ENCODE measurements at places on chromosomes 6 and 20.

GRCh38 chr6:51814418-51814817 lies 273.0 kb downstream of the PKHD1 start:
- DNase-seq: no peak

GRCh38 chr6:72579865-72580264 lies 42.0 kb upstream of the KCNQ5 start:
- no peak for DNase-seq

DNA sequence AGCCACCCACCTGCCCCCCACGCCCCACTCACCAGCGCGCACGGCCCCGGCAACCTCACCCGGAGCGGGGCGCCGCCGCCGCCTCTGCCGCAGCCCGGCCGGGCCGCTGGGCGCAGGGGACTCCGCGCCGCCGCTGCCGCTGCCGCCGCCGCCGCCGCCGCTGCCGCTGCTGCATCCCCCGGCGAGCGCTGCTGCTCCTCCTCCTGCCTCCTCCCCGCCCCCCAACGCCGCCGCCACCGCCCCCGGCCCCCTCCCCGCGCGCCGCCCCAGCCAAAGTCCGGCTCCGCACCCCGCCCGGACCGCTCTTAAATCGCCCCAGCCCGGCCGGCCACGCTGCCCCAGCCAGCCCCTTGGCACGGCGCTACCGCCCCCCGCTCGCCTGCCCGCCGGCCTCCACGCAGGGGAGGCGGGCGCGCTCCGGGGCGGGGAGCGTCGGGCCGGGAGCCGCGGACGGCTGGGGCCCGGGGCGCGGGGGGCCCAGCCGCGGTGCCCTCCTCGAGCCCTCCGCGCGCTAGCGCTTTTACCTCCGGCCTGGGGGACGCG lies at the start of gene SULF2:
Gene SULF2 (minus strand): TSS at position 171 of the 543 bp plus-strand sequence. CDS start 28,118 bp downstream, outside the sequence.
- DNase-seq: no peak

DNA sequence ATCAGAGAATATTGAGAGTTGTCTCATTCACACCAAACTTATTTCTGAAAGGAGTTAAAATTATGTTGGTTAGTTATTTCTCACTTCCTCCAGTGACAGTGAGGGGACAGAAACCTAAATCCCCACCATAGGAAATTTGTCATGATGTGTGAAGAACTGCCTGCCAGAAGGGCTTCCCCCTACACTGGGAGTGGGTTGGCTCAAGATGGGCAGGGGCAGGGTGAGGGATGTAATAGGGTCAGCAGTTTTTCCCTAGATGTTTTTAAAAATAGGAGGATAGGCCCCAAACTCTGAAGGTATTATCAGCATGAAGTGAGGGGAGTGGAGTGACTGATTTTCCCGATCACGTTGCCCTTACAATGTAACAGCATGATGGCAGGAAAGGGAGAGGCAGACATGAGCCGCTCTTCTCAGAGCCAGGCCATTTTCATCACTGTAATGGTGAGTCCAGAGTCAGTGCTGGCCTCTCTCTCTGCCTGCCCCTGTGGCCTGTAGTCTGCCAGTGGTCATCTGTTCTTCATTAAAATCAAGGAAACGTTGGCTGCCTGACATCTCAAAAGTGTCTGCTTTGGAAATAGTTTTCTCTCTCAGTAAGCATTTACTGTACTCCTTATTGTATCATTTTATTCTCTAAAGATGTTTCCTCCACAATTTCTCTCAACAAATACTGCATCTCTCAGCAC lies 59.8 kb upstream of the SYNJ2 start:
- no peak for DNase-seq

DNA sequence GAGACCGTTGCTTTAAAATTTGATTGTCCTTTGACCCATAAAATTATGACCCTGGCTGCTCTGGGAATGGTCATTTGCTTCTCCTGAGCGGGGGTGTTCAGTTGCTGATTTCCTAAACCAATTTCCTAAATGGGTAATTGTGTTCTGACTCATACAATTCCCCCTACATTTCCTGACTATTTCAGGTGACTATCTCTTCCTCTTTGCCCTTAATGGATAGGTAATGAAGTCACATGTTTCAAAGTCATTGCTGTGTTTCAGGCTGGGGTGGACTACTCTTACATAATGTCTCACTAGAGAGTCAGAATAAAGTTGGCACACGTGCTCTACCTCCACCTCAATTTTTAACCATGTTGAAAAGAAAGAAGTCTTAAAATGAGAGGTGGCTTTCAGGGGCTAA lies 109.8 kb downstream of the DOK5 start:
- no peak for DNase-seq

DNA sequence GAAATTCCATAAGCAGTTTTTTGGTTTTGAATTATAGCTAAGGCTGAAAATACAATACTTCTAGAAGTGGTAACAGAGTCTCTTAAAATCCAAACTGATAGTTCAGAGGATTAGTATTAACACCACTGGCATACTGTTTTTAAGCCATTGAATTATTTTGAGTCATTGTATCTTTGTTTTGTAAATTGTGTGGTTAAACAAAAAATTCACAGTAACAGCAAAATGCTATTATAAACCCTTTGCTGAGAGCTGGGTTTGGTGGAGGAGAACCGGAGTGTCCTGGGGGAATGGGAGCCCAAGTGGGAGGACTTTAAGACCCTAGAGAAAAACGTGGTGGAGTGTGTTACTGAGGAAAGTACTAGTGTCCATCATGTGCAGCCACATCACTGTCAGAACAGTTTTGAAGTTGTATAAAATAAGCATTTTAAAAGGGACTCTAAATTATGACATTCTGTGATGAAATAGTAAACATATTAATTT lies 125.1 kb downstream of the LRRC1 start:
- no peak for DNase-seq

DNA sequence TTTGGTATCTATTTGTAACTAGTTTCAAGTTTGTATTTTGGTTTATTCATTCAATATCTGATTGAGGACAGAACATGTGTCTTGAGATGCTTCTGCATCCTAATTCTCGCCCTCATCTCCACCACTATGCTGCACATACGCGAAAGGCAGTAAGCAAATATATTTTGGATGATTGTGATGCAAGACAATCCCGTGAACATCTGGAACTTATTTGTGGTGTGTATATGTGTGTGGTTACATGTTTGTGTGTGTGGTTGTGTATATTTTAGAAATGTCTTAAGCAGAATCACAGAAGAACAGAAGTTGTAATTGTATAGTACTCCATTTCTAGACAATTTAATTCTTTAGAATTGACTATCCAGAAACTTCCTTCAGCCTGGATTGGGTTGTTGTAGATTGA lies 35.1 kb upstream of the RNF144B start:
- DNase-seq: no peak

- DNase-seq: no peak
Observed at GRCh38 chr6:119172824-119173223, 94.4 kb upstream of the FAM184A start.

GRCh38 chr6:164924674-164925073 lies 384.7 kb downstream of the C6orf118 start:
- no peak for DNase-seq

DNA sequence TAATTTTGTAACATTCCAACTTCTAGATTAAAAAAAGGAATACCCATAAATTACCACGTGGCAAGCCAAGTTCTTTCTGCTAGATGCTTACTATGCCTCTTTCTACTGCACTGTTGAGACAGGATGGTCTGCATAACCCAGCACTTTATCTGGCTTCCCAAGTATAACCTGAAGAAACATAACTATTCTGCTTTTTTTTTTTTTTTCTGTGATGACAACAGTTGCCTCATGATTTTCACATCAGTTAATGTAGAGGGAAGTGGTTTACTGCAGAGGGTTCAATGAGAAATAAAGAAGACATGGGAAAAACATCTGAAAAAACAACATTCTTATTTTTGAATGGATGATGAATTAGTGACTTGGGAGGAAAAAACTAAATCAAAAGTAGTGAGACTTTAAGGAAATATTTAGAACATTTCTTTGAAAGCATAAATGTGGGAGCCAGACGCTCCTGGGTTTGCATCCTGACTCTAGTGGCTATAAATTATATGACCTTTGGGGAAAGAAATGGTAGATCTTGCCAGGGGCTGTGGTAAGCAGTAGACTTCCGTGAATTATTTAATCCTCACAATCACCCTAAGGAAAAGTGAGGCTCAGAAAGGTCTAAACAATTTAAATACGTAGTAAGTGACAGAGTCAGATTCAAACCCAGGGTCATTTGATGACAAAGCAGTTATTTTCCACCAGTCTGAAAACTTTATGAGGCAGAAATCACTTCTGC lies 230.7 kb downstream of the PHACTR1 start:
- no peak for DNase-seq

DNA sequence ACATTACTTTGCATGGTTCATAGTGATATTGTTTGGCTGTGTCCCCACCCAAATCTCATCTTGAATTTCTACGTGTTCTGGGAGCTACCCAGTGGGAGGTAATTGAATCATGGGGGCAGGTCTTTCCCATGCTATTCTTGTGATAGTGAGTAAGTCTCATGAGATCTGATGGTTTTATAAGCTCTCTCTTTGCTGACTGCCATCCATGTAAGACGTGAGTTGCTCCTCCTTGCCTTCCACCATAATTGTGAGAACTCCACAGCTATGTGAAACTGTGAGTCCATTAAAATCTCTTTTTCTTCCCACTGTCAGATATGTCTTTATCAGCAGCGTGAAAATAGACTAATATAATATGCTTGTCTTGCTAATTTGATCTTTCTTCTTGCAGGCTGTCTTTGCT lies 200.4 kb upstream of the NOX3 start:
- DNase-seq: no peak

DNA sequence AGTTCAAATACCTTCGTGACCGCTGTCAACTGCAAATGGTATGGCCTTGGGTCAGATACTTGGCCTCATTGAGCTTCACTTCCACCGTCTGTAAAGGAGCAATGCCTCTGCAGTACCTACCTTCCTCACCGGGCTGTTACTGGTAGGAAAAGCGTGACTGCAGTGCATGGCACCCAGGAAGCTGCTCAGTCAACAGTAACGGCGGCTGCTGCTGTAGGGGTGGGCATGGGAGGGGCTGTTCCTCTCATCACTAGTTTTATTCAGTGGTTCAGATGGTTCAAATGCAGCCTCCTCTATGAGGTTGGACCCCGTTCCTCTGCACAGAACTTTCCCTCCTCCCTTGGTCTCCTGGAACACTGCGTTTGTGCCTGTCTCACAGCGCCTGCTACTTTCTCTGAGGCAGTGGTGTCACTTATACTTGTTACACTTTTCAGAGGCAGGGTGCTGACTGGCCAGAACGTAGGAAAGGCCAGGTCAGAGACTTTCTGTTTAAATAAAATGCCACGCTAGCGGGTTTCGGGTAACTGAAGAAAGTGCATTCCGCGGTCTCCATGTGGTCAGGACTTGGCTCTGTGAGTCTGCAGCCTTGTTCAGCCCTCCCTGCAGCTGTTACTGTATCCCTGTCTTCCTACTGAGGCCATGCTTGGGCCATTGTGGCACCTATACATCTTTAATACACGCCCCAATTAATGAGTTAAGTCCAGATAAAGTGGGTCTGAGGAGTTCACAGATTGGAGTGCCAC lies 279.6 kb downstream of the NRN1 start:
- DNase-seq: no peak

DNA sequence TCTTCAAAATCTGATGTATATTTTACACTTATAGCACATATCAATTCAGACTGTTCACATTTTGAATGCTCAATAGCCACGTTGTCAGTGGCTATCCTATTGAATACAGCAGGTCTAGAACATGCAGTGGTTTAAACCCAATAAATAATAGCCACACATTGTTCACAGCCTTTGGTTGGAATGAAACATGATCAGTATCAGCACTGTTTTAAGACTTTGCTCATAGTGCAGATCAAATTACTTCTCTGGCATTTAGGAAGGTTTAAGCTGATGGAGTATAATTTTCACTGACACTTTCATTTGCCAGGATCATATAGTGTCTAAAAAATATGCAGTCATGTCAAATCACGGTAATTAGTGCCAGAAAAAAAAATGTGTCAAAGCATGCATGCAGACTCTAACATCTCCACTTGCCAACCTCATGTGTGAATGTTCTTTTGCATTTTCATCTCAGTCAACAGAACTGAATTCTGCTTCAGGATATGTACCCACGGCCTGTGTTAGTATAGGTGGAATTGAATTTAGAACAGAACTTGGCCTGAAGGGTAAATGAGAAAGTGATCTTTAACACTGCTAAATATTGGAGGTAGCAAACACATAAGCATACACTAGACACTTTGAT lies 184.1 kb downstream of the SLC24A3 start:
- no peak for DNase-seq

- DNase-seq: no peak
Observed at GRCh38 chr6:122246906-122247658, 152.4 kb upstream of the HSF2 start.

- DNase-seq: no peak
Observed at GRCh38 chr6:44271914-44272313, 1.7 kb downstream of the TMEM151B start.

DNA sequence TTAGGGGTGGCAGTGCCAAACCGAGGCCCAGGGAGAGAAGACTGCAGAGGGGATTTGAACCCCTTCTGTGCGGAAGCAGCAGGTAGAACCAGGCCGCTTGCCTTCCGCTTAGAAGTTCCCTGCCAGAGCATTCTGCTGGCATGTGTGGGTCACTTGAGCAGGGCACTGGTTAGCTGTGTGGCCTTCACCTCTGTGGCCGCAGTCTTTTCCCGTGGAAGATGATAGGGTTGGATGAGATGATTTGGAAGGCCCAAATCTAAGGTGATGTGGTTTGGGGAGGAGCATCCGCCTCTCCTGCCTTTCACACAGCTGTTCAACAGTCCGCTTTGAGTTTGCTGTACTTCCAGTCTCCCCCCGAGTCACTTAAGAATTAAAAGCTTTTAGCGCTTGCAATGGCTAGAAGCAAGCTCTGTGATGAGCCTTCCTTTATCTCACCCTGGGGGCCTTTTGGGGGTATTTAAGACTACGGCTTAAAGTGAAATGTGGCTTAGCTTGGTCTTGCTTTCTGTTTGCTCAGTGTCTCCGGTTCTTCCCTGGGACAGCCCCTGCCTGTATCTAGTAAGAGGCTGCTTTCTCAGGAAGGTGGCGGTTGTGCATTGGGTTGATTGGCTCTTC lies 743 bp downstream of the CMTR1 start:
- DNase-seq: peak; percentile 41

GRCh38 chr6:104326173-104327001 lies 533.3 kb downstream of the HACE1 start:
- no peak for DNase-seq

Data from activated CD4-positive, CD25-positive, alpha-beta regulatory T cell treated with anti-CD3 and anti-CD28 coated beads, Interleukin-2, amount 50 U/mL, for 72 hours (primary cell).